Progenitor cell of endocrine pancreas (in vitro differentiated cells): ENCODE measurements at places on chromosomes 6 and 20.
A peak's percentile ranks its signal among the peaks of the same experiment; 100 is the strongest.

DNA sequence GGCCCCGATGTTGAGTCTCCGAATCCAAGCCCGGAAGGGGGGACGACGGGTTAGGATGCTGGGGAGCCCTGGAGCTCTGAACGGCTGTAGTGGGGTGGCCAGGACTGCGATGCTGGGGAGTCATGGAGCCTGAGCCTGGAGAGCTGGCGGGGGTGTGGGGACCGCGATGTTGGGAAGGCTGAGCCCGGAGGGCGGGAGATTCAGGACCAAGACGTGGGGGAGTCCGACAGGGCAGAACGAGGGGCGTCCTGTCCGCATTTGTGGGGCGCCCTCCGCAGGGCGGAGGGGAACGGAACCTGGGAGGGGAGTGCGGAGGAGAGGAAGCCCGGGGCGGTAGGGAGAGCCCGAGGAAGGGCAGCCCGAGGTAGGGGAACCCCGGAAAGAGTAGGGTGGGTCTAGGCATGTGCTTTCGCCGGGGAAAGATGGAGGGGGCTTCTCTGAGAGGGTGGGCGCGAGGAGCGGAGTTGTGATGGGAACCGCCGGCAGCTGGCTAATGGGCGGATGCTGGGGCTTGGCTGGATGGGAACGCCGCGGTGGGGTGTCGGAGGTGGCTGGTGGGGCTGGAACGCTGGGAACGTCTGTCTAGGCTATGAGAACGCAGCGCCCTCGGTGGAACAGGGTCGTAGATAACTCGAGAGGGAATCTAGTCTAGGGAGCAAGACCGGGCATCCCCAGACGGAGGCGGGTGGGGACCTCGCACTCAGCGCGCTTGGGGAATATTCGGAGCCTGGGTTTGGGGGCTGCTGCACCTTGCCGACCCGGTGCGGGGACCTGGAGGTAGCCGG is 684 bp downstream of the PAQR8 start:
- DNase-seq: peak; percentile 13

- DNase-seq: no peak
Measured at GRCh38 chr6:151806757-151807512, 547 bp upstream of the ESR1 start.

GRCh38 chr20:856361-856775 is 22.9 kb downstream of the FAM110A start:
- DNase-seq: no peak

GRCh38 chr20:63956664-63957003 is 418 bp upstream of the UCKL1 start:
- no peak for DNase-seq
